ENCODE measurements at places on chromosomes 1 and 21.
A peak's percentile ranks its signal among the peaks of the same experiment; 100 is the strongest.

DNA sequence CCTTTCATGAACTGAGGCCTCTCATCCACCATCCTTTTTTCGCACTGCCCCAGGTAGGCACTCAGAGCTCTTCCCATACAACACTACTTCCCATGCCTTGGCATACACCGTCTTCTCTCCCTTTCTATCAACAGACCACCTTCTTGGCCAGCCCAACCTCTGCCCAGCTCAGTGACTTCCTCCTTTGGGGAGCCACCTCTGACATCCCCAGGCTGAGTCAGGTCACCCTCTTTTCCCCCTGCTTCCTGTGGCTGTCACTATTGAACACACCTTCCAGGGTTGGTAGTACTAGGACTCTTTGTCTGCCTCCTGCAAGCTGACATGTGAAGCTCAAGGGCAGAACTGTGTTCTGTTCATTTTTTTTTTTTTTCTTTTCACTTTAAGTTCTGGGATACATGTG, 283.2 kb downstream of the SETD4 start:
- DNase-seq: no peak

DNA sequence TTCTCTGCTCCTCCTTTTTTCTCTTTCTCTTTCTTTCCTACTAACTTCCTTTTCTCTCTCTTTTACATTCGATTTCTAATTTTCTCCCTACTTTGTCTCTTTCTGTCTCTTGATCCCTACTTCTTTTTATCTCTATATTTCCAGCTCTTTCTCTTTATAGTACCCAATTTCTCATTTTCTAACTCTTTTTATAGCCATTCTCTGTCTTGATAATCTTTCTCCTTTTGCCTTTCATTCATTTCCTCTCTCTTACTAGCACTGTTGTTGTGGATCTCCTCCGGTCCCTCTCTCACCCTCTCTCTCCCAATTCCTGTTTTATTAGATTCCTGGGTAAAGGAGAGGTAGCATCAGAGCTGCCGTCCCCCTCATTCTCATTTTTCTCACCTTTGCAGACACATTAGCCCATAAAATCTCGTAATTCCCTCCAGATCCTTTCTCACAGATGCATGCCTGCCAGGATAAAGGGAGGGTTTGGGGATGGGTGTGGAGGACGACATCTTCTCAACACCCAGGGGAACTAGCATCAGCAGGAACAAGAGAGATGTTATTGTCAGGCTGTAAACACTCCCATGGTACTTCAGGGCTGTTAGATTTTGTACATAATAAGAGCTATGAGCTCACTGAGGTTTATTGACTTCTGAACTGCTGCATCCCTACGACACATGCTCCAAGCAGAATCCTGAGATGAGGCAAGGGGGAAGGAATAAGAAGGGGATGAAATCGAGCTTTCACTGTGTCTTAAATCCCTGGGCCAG, 159.0 kb upstream of the GALNT2 start:
- no peak for DNase-seq

DNA sequence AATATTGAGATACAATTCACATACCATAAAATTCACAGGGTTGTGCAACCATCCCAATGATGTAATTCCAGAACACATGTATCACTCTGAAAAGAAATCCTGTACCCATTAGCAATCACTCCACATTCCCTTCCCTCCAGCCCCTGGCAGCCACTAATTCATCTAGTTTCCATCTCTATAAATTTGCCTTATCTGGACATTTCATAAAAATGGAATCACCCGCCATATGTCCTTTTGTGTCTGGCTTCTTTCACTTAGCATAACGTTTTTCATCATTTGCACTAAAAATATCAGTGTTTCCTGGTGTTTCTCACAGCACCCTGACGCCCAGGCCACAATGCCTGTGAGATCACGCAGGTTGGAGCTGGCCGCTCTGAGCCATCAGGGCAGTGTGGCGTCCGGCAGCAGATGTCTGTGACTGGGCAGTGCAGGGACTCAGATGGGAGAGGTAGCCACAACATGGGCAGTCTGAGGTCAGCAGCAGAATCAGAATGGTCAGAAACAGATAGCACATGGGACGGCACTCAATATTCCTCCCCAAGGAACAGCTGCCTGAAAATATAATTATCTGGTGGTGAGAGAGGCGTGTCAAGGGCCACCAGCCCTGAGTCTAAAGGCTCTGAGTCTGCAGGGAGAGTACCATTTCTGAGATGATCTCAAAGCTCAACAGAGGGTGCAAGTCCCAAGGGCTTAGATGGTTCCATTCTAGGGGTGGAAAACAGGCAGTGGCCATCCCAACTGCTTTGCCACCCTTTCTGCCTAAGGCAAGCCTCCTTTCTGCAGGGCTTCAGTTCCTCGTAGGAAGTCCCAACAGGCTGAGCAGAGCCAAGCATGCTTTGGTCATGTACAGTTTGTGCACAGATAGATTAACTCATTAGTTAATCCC, 129.4 kb upstream of the EDN2 start:
- no peak for DNase-seq

- DNase-seq: no peak
These were observed 182.6 kb downstream of the MRPL39 start for GRCh38 chr21:25424634-25425033.

GRCh38 chr1:114331936-114332335, 178.3 kb upstream of the SYT6 start:
- DNase-seq: no peak

DNA sequence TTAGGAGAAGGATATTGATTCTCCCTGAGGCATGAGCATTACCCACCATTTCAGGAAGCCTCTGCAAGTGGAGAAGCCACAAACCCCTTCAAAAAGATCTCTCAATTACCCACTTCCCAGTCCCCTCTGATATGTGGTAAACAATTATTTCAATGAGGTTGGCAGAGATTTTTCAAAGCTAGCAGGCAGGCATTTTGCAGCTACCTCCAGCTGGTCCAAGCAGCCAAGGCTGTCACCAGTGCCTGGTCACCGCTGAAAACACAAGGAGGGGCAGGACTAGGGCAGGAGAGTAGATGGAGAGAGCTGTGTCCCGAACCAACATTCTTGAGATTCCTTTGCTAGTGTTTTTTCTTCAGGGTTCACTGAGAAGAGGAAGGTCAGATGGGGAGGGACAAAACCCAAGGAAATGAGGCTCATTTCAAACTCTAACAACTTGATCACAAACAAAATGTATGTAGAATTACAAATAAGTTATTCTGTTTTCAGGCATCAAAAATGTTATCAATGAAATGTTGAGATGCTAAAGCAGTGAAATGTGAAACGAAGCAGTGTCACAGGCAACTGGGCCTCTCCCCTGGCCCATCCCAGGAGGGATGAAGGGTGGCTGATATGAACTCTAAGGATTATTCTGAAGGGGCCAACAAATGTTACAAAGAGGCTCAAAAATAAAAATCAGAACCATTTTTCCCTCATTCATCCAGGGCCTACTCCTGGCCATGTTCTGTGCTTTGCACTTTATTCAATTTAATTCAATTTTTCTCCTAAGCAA, 22.3 kb downstream of the APP start:
- no peak for DNase-seq

- no peak for DNase-seq
These were observed 15.6 kb downstream of the SSX2IP start for GRCh38 chr1:84674705-84675104.

DNA sequence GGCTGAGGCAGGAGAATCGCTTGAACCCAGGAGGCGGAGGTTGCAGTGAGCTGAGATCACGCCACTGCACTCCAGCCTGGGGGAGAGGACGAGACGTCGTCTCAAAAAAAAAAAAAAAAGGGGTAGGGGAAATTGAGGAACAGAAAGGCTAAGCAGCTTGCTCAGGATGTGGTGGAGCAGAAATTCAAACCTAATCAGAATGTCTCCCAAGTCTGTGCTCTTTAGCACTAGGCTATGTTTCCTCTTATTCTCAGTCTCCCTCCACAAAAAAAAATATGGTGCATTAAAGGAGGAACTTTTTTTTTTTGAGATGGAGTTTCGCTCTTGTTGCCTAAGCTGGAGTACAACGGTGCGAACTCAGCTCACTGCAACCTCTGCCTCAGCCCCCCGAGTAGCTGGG, 114.2 kb downstream of the SLC16A1 start:
- DNase-seq: no peak

- peak; percentile 79 for DNase-seq
These were observed 2.9 kb downstream of the IFI6 start for GRCh38 chr1:27668808-27669723.

GRCh38 chr1:230028602-230029223, 38.3 kb upstream of the GALNT2 start:
- DNase-seq: no peak

- no peak for DNase-seq
These were observed 114.9 kb downstream of the RRAGC start for GRCh38 chr1:38744452-38745350.
